ENCODE measurements at places on chromosomes 7 and 10.

GRCh38 chr10:1638889-1639419 lies 98.4 kb downstream of the ADARB2 start:
- DNase-seq: peak; percentile 36

- no peak for DNase-seq
Observed at GRCh38 chr7:84384417-84384816, 189.8 kb upstream of the SEMA3A start.

DNA sequence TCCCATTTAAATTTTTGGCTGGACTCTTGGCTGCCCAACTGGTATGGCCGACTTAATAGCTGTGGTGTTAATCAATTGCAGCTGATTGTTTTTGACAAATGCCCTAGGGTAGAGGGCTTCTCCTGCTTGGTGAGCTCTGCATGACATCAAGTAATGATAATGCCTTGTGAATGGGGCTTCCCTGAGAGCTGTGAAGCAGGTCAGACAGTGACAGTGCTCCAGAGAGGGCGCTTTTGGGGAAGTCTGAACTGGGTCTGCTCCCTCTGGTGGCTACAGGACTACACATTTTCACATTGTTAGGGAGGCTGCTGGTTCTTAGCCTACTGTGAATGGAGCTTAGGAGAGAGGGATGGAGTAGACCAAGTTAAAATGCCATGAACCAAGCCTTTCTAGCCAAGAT lies 98.8 kb downstream of the SDK1 start:
- peak; percentile 29 for DNase-seq

DNA sequence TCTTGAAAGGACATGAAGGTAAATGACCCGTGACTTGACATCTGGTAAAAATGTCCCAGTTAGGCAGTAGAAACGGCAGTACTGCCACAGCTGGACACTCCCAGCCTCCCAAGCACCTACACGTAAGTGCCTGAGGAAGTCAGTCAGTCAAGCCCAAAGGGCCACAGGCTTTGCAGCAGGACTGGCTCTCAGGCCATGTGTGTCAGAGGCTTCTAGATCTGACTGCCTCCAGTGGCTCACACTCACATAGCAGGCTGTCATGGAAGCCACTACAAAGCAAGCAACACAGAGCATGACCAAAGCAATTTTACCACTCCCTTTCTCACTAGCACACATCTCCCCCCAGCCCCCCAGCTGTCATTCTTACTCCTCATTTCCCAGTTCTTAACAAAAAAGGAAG lies 17.8 kb upstream of the CCNJ start:
- peak; percentile 3 for DNase-seq

- DNase-seq: no peak
Observed at GRCh38 chr10:99860466-99860865, 78.0 kb downstream of the ABCC2 start.

- DNase-seq: no peak
Observed at GRCh38 chr7:151152643-151153513, 14.6 kb downstream of the GBX1 start.

Data from NCI-H146 (cell line).